ENCODE measurements at places on chromosomes 6 and 20.

DNA sequence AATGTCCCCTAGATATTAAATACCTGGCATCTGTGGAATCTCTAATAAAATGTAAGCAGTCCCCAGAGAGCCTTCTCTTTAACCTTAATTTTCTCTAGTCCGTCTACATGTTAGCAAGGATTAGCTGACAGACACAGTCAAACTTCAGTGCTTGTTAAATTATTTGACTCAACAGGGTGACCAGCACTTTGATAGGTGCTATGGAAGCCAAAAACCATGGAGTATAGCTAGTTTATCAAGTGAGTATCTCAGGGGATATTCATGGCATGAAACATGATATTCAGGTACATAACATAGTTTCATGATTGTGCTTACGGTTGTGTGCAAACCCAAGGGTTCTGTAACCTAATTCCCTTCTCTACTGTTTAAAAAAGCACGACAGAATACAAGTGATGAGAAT is 3.9 kb downstream of the RHAG start:
- DNase-seq = no peak

GRCh38 chr6:156953479-156954146 is 176.4 kb downstream of the ARID1B start:
- no peak for DNase-seq

DNA sequence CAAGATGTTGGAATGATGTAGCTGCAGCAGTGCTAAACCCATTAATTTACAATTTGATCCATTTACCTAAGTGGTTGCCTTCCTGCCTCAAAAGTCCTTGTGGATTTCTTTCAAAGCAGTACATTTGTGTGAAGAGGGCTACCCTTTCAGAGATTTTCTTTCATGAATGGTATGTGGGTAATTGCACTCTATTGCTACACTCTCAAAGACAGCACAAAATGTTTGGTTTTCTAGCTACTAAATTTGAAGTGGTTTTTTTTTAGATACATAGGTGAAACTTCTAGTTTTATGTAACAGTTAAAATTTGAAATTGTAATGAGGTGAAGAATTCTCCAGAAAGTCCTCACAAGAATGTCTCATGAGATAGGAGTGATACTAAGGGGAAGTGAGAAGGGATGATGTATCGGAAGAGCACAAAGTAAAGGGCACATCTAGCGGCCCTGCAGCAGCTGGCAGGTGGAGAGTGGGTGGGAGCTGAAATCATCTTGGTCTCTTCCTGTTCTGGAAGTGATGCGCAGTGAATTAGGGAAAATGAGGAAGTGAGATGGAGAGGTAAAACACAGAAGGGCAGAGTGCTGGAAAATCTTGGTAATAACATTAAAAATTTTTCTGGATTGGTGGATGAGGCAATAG is 236.8 kb upstream of the MAN1A1 start:
- DNase-seq = peak; percentile 31

DNA sequence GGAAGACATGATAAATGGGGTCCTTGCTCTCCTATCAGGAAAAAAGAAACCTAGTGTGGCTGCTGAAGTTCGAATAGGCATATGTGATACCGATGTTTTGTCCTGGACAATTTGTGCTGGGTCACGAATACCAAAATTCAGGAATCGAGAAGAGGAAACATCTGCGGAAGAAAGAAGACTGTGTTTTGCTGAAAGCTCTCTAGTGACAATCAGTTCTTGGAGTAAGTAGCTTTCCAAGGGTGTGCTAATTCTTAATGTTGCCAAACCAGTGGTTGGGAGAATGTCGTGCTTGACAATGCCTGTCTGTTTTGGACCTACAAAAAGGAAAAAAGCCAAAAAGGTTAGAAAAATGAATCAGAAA is 956.1 kb downstream of the PHF3 start:
- no peak for DNase-seq

DNA sequence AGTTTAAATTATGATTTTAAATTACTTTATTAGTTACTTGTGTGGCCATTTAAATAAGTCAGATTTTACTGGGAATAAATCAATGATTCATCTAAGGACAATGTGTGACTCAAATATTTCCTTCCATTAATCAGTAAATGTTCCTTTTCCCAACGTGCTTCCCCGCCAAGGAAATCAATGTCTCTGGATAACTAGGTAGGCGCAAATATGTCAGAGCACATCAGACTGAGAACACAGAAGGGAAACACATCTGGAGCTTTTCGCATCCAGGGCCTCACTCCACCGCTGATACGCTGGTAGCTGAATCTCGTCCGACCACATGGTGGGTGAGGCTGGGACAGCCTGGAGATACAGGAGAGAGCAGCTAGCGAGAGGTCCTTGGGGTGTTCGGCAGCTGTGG is 56.4 kb upstream of the RPS6KA2 start:
- no peak for DNase-seq

- no peak for DNase-seq
These were observed 317.3 kb downstream of the DOK5 start for GRCh38 chr20:54792688-54793087.

DNA sequence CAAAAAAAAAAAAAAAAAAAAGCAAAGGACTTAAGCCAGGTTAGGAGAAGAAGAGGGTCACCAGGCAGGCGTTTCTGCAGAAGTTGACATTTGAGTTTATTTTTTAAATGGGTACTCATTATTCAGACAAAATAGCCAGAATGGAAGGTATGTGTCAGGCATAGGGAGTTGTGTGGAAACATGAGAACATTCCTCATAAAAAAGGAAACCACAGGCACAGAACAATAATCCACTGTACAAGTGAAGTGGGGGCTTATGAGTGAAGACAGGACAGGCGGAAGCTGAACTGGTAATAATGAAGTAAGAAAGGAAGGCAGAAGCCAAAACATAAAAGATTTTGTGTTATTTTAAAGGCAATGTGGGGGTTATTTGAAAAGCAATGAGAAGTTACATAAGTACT is 104.6 kb downstream of the EPB41L2 start:
- no peak for DNase-seq

DNA sequence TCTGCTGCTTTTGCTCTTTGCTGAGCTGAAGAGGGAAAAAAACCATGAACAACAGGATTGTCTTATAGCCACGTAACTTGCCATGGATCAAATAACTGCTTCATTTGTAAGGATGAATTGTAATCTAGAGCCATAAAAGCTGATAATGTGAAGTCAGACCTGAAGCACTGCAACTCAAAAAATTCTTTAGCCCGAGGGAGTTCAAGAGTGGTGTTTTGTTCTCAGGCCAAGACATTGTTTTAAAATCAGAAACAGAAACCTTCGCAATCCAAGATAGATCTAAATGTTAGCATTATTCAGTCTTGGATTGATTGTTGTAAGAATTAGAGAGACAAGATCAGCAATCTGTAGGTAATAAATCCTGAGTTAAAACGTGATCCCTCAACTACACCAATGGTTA is at the start of gene TRAPPC3L:
TSS of gene TRAPPC3L (minus strand) at position 34 of the 400 bp plus-strand sequence. CDS start 170 bp downstream, outside the sequence.
- DNase-seq = no peak

DNA sequence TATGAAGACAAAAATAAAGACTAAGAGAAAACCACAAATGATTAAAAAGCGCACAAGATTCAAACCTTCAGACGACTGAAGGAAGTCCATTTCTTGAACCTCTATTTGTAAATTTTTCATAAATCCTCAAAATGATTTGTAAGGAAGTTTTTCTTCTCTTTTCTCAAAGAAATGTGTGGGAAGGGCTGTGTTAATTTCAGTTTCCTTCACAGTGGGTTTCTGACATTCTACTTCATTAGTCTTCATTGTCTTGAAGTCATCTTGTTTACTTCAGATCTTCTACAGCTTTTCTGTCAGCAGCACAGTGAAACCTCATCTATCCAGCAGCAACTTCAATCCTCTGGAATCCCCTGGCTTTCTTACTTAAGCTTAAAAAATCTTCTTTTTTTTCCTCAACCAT is 87.6 kb upstream of the MYLIP start:
- DNase-seq = peak; percentile 63

- DNase-seq = no peak
These were observed 535 bp downstream of the VSTM2L start for GRCh38 chr20:37903317-37904007.
